ENCODE measurements at places on chromosomes 7 and 10.

DNA sequence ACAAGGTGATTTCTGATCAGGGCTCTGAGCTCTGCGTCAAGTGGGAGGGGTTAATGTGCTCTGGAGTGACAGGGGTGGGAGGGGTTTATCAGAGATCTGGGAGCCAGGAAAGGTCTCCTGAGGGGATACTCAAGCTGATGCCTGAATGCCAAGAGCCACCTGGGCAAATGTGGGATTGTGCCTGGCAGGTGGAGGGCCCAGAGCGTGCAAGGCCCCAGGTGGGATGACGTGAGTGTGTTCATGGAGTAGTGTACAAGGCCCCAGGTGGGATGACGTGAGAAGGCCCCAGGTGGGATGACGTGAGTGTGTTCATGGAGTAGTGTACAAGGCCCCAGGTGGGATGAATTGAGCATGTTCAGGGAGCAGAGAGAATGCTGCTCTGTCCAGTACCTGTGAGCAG lies 610.3 kb downstream of the PTPRN2 start:
- no peak for DNase-seq

DNA sequence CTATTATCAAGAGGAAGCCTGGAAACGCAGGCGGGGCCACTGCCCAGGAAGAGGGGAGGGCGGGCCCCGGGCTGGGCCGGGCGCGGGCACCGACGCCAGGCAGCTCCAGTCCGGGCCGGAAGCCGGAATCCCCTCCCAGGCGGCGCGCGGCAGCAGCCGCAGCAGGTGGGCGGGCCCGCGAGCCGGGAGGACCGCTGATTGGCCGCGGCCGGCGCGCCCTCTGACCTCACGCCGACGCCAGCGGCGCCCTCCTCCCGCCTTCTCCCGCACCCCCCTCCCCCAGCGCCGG lies 438 bp downstream of the BCL7B start:
- peak; percentile 87 for DNase-seq

GRCh38 chr10:16491933-16492332 lies 29.7 kb downstream of the C1QL3 start:
- DNase-seq: no peak

GRCh38 chr7:2953099-2953498 lies 90.6 kb downstream of the CARD11 start:
- DNase-seq: no peak

DNA sequence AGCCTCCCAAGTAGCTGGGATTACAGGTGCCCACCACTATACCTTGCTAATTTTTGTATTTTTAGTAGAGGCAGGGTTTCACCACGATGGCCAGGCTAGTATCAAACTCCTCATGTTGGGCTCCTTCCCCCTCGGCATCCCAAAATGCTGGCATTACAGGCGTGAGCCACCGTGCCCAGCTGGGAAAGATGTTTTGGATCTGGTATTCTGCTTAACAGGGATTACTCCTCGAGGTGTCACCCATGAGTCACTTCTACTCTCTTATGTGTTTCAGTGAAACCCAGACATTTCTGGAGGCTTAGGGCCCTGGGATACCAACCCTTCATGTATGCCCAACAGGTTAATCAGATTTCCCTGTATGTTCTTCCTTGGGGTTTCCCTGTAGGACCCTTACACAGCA lies 11.8 kb upstream of the OPN4 start:
- DNase-seq: no peak

DNA sequence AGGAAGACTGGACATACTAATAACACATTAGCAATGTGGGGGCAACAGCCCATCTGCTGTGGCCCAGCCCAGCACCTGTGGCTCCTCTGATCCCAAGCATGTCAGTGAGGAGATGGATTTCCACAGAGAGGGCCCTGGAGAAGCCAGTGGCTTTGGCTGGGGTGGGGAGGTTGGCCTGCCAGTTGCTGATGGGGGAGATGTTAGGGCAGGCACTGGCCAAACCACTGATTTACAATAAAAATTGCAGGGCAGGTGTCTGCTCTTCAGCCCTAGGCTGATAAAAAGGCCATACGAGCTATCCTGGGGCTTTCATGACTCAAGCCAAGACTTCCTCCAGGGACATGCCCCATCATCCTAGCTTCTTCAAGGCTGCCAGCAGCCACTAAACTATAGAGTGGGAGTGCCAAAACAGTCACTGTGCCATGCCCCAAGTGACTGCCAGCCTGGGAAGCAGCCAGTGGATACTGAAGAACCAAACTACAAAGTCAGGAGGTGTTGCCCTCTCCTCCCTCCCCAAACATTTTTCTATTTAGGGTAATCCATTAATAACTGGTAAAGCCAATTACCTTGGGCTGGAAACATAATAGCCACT lies 37.8 kb downstream of the DPCD start:
- DNase-seq: no peak

DNA sequence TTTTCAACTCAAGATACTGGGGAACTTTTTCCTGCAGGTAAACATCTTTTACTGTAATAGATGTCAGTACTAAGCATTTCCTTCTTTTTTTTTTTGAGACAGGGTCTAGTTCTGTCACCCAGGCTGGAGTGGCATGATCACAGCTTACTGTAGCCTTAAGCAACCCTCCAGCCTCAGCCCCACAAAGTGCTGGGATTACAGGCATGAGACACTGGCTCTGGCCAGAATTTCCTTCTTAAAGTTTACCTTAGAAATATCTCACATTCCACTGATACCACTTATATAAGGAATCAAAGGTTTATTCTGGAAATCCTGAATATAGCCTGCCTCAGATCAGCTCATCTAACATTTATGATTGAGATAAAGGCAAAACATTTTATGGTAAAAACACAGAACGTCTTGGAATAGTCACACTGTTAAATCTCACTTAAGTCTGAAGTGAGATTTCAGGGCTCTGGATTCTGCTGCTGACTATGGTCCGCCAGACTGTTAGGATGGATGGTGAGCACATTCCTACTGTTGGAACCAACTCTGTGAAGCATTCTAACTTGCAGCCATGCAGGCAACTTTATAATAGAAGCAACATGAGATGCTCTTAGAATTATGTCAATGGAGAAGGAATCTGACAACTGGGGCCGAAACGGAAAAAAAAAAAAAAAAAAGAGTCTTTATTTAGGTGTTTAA lies 151.9 kb downstream of the ZMYND11 start:
- DNase-seq: no peak

DNA sequence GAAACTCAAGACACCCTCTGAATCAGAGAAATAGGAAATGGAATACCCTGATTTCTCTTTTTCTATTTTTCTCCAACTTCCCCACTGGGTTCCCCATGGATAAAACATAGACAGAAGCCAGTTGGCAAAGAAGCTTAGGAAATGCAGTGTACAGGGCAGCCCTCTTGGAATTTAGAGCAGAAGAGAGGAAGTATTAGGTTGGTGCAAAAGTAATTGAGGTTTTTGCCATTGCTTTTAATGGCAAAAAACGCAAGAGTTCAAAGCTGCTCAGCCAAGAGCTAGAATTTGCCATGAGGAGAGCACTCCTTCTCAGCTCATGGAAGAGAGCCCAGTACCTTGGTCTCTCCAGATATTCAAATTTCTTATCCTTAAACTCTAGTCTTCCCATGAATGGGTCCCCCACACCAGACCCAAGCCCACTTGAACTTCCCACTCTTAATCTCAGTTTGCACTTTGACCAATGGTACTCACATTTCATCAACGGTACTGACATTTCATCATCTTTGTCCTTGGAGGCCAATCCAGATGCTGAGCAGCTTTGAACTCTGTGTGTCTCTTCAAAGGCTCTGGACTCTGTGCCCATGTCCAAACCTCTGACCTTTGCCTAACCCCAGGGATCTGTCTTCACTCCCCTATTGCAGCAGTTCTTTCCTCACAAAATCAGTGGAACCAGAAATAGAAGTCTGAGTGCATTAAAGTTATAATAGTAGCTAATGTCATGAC lies 73.2 kb upstream of the PPP1R3C start:
- no peak for DNase-seq

GRCh38 chr7:138958391-138958956 lies 22.7 kb downstream of the KIAA1549 start:
- DNase-seq: no peak

DNA sequence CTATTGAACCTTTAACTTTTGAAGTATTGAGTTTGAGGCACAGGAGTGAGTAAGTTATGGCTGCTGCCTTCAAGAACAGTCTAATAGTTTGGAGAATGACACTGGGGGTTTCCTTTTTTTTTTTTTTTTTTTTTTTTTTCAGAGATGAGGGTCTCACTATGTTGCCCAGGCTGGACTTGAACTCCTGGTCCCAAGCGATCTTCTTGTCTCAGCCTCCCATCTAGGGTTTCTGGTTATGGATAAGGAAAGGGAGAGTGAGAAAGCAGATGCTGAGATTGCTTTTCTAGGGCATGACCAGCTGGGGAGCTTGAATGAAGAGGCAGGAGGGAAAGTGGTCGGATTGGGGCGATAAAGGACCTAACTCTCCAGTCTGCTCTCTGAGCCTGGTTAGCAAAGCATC lies 59.9 kb upstream of the BTRC start:
- no peak for DNase-seq

- DNase-seq: no peak
These were observed 594.2 kb downstream of the DNAJB6 start for GRCh38 chr7:157930926-157931466.

GRCh38 chr10:119136084-119136483 lies 29.4 kb downstream of the SFXN4 start:
- DNase-seq: no peak

DNA sequence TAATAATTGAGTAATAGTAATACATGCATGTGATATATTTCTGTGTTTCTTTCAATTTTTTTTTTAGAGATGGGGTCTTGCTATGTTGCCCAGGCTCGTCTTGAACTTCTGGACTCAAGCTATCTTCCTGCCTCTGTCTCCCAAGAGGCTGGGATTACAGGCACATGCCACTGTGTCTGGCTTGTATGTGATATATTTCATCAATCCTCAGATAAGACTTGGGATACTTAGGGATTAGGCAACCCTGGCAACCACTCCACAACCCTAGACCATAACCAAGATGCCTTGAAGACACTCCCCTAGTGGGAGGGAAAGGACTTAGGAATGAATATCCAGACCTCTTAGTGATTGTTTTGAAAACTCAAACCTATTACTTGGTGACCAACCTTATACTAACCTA lies 154.8 kb downstream of the CCDC3 start:
- no peak for DNase-seq

GRCh38 chr10:124650820-124651401 lies 93.3 kb downstream of the FAM53B start:
- DNase-seq: peak; percentile 61

- DNase-seq: no peak
These were observed 347.8 kb upstream of the NFE2L3 start for GRCh38 chr7:25804154-25804553.

GRCh38 chr10:1255118-1255517 lies 198.9 kb downstream of the WDR37 start:
- DNase-seq: no peak

DNA sequence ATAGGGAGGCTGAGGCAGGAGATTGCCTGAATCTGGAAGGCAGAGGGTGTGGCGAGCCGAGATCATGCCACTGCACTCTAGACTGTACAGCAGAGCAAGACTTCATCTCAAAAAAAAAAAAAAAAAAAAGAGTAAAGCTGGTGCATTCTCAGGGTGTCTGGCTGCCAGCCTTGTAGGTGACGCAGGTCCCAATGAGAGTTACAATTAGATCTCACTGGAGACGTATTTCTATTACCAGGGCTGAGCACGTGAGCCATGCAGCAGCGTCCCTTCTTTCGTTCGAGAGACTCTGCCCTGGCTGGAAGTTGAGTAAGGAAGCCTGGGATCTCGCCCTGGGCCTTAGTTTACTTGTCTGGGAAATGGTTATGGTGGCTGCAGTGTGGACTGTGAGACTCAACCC lies 22.4 kb upstream of the ZMIZ1 start:
- DNase-seq: no peak

DNA sequence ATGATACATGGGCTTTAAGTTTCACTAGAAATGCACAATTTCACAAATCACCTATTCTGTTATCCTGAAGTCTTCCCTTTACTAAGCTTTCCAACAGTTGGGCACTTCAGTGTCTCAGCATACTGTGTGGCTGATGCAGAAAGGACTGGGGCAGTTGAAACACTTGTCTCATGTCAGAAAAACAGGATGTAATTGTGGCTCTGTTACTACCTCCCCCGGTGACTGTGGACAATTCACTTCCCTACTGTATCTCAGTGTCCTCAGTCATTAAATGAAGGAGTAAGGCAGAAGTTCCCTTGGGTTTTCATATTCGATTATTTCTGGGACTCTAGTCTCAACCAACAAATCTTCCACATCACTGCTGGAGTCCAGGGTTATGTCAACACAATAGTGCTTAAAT lies 17.9 kb downstream of the ANKRD22 start:
- DNase-seq: no peak

- DNase-seq: no peak
These were observed 84.0 kb downstream of the ORC5 start for GRCh38 chr7:104123786-104124185.

GRCh38 chr7:31864646-31865045 lies 177.6 kb downstream of the PPP1R17 start:
- no peak for DNase-seq

DNA sequence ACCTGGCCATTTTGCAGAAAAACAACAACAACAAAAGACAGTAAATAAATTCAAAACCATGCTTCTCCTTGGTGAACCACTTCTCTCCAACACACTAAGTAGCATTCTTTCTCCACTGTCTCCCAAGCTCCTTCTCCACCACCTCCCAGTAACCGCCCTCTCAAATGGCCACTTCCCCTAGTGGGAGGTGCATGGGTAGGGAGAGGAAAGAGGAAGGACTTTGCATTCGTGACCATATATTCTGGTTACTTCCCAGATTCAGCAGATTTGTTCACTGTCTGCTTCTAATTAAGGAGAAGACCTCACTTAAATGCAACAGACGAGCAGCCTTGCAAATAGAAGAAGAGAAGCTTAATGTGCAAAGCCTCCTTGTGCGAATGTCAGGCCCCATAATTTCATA lies 166.8 kb downstream of the SORCS1 start:
- DNase-seq: no peak

DNA sequence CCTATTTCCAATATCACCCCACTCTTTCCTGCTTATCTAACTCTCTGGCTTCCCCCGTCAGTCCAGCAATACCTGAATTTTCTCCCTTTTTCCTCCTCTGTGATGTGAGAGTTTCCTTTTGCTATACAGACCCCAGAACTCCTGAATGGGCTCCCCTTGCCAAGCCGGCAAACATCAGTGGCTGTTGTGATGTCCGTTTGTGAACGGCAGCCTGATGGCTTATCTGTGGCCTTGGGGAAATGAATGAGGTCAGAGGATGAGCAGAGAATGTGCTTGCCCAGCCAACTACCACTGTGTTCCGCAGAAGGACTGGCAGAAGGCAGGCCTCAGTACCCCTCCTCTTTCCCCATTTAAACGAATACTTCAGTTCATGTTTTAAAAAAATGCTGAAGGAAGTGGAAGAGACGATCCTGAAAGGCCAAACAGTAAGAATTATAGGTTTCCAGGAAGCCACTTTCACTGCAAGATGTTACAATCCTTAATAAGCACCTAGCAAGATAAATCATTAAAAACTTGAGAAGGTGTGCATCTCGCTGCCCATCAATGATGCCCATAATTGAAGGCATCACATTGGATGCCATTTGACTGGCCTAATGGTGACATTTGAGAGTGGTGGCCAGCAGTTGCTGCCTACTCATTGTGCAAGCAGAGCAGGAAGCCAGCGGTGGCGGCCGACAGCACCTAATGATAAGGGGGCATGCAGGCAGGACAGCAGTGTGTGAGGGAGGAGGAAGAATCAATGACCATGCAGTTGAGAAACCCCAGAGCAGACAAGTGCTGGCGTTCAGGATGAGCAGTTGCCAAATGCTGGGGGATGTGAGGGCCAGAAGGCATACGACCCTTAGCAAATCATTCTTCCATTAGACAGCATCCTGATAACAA lies 31.5 kb downstream of the SLC18A2 start:
- DNase-seq: no peak

Measured in activated CD4-positive, alpha-beta T cell treated with anti-CD3 and anti-CD28 coated beads, Interleukin-2, amount 50 U/mL, for 1 hour (primary cell).